Activated CD4-positive, alpha-beta T cell treated with anti-CD3 and anti-CD28 coated beads for 36 hours (primary cell): ENCODE measurements at places on chromosomes 12 and 14. TPM values are rescaled to one million over a fixed set of nuclear protein-coding genes. Genes with fewer than 3 reads are reported as not detected.

Gene C14orf39
- total RNA-seq = not detected

Gene GLI1
- total RNA-seq = 0.40 TPM

Gene PA2G4
- 695 TPM for total RNA-seq

Gene TMEM52B
- total RNA-seq = not detected

Gene GUCY2C
- total RNA-seq = not detected

Gene LBHD2
- not detected for total RNA-seq

Gene DPF3
- 0.25 TPM for total RNA-seq

Gene RBP5
- total RNA-seq = not detected

Gene CACNA2D4
- 7.2 TPM for total RNA-seq

Gene SLC17A8
- total RNA-seq = not detected

Gene PRH2
- not detected for total RNA-seq

Gene RNASE9
- total RNA-seq = not detected

Gene ABCD2
- 2.1 TPM for total RNA-seq

Gene REC8
- total RNA-seq = 27.7 TPM

Gene KLRC3
- total RNA-seq = not detected

Gene NEDD1
- 69.3 TPM for total RNA-seq

Gene IL31
- total RNA-seq = 4.0 TPM

Gene KRT73
- total RNA-seq = 1.9 TPM

Gene NT5DC3
- 7.3 TPM for total RNA-seq

Gene PRR4
- 1.3 TPM for total RNA-seq

Gene NYNRIN
- 0.16 TPM for total RNA-seq

Gene DCN
- not detected for total RNA-seq

Gene SMIM41
- not detected for total RNA-seq

Gene TTC6
- not detected for total RNA-seq

Gene RXYLT1
- total RNA-seq = 14.8 TPM

Gene GPR68
- 11.2 TPM for total RNA-seq

Gene TAS2R7
- total RNA-seq = not detected

Gene KRT3
- not detected for total RNA-seq

Gene CCNT1
- 82.2 TPM for total RNA-seq

Gene SOAT2
- total RNA-seq = 0.79 TPM

Gene RNASE7
- not detected for total RNA-seq

Gene SLC4A8
- total RNA-seq = 2.0 TPM

Gene PTPN21
- total RNA-seq = 0.16 TPM

Gene GYS2
- total RNA-seq = not detected

Gene TTC9
- total RNA-seq = 6.4 TPM

Gene VRK1
- total RNA-seq = 63.1 TPM

Gene SLCO1B3
- not detected for total RNA-seq

Gene MMP14
- 2.1 TPM for total RNA-seq

Gene KRT4
- total RNA-seq = not detected

Gene LALBA
- not detected for total RNA-seq

Gene RD3L
- total RNA-seq = not detected

Gene PIWIL1
- not detected for total RNA-seq

Gene DHRS4L2
- total RNA-seq = 27.6 TPM

Gene NUP107
- total RNA-seq = 136 TPM

Gene KRT5
- total RNA-seq = not detected

Gene MMAB
- 44.3 TPM for total RNA-seq

Gene CMA1
- total RNA-seq = not detected

Gene RHOJ
- not detected for total RNA-seq

Gene ACSM4
- not detected for total RNA-seq

Gene A2M
- total RNA-seq = 0.16 TPM

Gene APOLD1
- 3.5 TPM for total RNA-seq

Gene GNB3
- total RNA-seq = 0.76 TPM

Gene BMP4
- total RNA-seq = not detected

Gene MIP
- not detected for total RNA-seq
